Pericardium fibroblast (primary cell): ENCODE measurements at places on chromosomes 3 and 15. TPM values are rescaled to one million over a fixed set of nuclear protein-coding genes. Genes with fewer than 3 reads are reported as not detected.

The KCNAB1 gene
- 0.12 and 2.2 TPM in 2 replicates for total RNA-seq

The ITGB5 gene
- 103 and 137 TPM in 2 replicates for total RNA-seq

The MESP2 gene
- 0.23 and 0.68 TPM in 2 replicates for total RNA-seq

The CD86 gene
- not detected in 2 replicates for total RNA-seq

The CEMIP gene
- 76.4 and 538 TPM in 2 replicates for total RNA-seq

The ACSBG1 gene
- total RNA-seq: 0.12 TPM in 1 of 2 replicates, not detected in the other

The GOLGA6B gene
- not detected in 2 replicates for total RNA-seq

The ZNF80 gene
- total RNA-seq: not detected in 2 replicates
